Caco-2 (cell line): ENCODE measurements at places on chromosomes 2 and 18.

- no peak for DNase-seq
Observed at GRCh38 chr2:195652911-195653310, 4.1 kb upstream of the SLC39A10 start.

GRCh38 chr2:177348118-177348654 lies 44.4 kb upstream of the AGPS start:
- no peak for DNase-seq

GRCh38 chr2:189581354-189582139 lies 961 bp upstream of the SLC40A1 start:
- DNase-seq: peak; percentile 86

DNA sequence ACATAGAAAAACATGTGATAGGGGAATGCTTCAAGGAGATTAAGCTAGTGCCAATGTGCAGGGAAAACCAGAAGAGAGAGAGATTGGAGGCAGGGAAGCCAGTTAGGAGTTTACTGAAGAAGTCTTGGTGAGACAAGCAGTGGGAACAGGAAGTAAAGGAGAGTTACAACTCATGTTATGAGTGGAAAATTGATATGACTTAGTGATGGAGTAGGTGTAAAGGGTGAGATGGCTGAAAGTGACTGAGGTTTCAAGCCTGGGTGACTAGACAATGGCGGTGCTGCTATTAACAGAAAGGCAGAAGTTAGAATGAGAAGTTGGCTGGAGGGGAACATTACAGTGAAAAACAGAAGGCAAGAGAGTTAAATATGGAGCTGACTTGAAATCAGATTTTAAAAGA lies 16.5 kb downstream of the DOK1 start:
- DNase-seq: no peak

DNA sequence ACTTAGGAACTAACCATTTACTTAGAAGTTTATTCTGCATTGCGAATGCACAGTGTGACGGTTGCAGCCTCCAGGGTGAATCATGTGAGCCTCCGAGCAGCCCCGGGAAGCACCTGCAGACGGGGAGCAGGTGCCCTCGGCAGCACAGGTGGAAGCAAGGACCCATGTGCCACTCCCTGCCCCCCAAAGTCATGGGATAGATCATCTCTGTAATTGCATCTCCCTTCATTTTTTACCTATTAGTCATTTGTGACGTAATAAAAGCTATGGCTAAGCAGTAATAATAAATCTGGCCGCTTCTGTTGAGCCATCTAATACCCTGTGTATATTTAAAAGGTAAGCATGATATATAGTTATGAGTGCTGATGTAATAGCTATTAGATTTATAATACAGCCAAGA lies 97.2 kb downstream of the PTGR3 start:
- no peak for DNase-seq

DNA sequence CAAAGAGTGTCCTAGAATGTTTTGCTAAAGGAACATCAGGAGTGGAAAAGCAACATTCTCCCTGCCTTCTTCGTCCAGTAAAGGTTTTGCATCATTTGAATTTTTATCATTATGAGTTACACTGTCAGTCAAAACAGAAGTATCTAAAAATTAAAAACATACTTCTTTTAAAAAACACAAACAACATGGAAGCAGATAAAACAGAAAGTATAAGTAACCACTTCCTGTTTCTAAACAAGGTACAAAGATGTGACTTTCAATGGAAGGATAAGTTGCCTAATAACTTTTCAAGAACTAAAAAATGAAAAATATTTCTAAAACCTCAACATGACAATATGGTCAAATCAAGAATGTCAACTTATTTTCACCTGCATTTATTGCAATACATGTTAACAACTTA lies 158.2 kb downstream of the STK39 start:
- DNase-seq: no peak

DNA sequence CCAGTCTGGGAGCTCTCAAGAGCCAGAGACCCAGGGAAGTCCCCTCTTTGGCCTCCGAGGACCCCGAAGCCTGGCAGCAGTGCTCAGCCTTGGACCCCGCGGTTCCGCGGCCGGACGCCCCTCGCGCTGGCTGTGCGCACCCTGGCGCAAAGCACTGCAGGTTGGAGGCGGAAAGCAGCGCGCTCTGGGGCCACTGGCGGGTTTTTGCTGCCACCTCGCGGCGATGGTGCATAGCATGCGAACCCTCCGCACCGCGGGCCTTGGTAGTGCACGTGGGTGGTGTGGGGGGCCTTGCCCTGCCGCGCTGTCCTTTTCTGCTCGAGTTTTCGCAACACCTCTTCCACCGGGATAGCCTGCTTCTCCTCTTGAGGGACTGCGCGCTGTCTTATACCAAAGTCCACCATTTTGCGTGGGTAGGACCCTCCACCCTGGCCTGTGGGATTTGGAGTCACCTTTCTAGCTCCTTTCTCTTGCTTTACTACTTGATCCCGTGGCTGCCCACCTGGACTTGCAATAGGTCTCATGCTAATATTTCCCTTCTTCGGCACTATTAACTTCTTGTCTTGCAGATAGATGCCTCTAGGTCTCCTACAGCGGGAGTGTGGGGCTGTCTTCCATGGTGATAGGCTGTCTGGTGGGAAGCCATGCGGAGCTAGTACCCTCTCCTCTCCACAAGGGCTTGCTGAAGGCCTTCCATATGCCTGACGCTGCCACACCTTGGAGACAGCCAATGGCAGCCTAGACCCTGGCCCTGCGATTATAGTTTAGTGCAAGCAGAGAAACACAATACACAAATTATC lies 14.3 kb downstream of the SIX3 start:
- peak; percentile 88 for DNase-seq

DNA sequence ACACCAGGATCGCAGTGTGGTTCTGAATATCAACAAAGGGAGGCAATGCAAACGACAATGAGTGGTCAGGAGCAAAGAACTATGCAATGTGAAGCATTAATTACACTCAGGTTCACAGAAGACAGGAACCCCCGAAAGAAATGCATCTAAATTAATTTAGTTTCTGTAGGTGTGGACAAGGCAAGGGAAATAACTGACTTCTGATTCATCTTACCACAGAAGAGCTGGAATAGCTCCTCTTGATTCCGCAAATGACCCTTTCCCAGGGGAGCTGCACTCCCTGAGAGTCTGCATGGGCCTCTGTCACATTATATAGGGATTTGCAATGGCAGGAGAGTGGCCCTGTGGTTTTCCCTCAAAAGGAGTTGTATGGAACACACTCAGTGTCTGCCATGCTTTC lies 263.9 kb upstream of the APCDD1 start:
- no peak for DNase-seq

GRCh38 chr18:36365836-36366775 lies 68.6 kb downstream of the FHOD3 start:
- no peak for DNase-seq

- no peak for DNase-seq
Observed at GRCh38 chr2:177429688-177430325, 37.2 kb downstream of the AGPS start.

- no peak for DNase-seq
Observed at GRCh38 chr2:237488901-237489860, 2.1 kb downstream of the MLPH start.

DNA sequence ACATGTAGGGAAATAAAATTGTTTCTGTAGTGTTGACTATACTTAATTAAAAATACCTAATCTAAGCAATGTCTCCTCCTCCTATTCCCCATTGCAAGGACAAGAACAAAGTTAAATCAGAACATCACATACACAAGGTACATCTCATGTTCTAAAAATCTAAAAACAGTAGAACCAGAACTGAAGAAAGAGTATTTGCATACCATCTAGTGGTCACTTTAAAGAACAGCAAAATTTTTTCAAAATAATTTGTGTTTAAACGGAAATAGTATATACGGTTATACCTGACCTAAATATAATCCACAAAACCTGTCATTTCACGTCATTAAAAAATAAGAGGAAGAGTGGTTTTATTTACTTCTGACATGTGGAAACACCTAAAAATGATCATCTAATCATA lies 294.3 kb upstream of the KCNH7 start:
- no peak for DNase-seq
